ENCODE measurements at places on chromosomes 16 and 17.

GRCh38 chr16:52729731-52730130 is 182.8 kb upstream of the TOX3 start:
- no peak for DNase-seq

DNA sequence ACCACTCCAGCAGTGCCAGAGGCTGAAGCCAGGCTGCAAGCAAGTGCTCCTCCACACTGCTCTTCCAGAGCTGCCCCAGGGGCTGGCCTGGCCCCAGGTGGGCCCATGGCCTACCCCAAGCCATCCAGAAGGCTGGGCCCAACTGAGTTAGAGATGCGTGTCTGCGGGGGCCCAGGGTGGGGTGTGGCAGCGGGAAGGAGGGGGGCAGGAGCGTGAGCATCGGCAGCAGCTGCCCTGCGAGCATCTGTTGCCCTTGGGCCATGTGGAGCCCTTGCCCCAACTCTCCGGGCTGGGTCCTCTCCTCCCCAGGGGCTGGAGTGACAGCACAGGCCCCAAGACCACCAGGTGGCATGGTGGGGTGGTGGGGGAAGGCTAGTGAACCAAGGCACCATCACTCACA is 7.3 kb upstream of the SREBF1 start:
- DNase-seq: no peak

DNA sequence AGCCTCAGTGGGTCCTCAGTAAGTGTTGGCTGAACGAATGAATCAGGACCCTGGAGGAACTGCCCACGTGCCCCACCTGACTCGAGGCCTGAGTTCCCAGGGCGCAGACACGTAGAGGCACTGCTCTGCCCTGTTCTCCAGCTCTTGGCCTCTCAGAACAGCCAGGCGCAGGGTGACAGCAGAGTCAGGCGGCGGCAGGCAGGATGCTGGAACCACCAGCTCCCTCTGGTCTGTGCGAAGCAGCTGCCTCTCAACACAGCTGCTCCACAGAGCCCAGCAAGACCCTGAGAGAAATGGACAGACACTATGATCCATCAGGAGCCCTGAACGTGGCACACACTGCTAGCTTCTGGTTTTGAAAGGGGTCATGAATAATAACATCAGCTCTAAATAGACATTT is 53.1 kb upstream of the BCO1 start:
- no peak for DNase-seq

GRCh38 chr17:28734712-28735241 is 6.2 kb downstream of the NEK8 start:
- DNase-seq: no peak

DNA sequence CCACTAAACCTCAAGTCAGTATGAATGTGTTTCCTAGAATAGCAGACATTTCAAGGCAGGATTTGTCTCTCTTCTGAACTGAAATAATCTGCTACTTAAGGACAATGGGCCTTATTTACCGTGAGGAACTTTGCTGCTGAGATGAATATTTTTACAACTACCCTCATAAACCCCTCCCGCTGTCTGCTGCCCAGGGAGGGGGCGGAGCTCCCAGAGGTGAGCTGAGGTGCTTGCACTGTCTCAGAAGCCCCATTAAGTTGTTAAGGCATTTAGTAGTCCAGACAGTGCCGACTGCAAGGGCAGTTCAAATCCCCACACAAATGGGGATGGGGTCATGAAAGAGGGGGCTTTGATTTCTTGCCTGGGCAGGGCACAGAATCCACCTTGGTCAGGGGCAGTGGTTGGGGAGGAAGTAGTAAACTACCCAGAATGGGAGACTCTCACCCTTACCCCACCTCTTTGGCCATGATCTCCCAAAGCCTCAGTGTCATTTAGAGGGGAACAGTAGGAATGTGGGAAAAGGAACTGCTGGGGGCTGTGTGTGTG is 19.2 kb downstream of the HNF1B start:
- DNase-seq: no peak

GRCh38 chr17:40107522-40108174 is 7.3 kb upstream of the NR1D1 start:
- DNase-seq: no peak

DNA sequence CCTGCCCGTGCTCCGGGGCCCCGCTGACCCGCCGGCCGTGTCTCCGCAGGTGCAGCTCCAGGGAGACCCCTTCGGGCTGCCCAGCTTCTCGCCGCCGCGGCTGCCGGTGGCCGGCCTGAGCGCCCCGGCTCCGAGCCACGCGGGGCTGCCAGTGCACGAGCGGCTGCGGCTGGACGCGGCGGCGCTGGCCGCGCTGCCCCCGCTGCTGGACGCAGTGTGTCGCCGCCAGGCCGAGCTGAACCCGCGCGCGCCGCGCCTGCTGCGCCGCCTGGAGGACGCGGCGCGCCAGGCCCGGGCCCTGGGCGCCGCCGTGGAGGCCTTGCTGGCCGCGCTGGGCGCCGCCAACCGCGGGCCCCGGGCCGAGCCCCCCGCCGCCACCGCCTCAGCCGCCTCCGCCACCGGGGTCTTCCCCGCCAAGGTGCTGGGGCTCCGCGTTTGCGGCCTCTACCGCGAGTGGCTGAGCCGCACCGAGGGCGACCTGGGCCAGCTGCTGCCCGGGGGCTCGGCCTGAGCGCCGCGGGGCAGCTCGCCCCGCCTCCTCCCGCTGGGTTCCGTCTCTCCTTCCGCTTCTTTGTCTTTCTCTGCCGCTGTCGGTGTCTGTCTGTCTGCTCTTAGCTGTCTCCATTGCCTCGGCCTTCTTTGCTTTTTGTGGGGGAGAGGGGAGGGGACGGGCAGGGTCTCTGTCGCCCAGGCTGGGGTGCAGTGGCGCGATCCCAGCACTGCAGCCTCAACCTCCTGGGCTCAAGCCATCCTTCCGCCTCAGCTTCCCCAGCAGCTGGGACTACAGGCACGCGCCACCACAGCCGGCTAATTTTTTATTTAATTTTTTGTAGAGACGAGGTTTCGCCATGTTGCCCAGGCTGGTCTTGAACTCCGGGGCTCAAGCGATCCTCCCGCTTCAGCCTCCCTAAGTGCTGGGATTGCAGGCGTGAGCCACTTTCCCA is 5.9 kb downstream of the CTF1 start:
- peak; percentile 14 for DNase-seq
